ENCODE measurements at places on chromosomes 1 and 21. TPM values are rescaled to one million over a fixed set of nuclear protein-coding genes. Genes with fewer than 3 reads are reported as not detected.

DNA sequence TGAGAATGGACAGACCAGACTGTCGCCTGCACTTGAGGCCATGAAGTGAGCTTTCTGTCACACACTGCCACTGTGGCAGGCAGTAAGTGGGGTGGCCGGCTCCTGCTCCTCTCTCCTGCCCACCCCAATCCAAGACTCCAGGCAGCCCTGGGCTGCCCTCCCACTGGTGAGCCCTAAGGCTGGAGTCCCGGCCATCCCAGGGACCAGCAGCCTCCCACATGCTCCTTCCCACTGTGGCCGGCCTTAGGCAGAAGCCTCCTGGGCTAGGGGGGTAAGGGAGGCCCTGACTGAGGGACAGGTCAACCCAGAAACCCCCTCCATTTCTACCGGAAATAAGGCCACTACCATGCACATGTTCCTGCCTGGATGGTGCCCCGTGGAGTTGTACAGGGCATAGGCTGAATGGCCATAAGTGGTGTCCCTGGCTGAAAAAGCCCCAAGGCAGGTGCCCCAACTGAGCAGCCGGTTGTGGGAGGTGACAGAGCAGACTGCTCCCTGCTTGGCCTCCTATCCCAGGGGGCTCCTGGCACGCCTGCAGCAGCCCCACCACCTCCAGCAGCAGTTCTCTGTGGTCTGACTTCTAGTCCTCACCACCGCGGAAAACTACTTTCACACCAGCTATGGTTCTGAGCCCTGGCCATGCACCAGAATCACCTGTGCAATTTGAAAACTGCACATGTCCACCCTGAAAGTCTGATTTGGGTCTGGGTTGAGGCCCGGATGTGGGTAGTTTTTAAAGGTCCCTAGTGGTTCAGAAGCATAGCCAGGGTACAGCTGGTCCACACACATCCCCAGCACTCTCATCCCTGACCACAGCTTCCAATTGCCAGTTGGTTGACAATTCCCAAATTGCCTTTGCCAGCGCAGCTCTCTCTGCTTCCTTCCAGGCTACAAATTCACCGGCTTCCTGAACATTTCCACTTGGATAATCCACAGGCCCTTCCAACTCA lies 1.6 kb upstream of the ARTN start:
- H3K27ac ChIP-seq = peak overlapping the region; percentile 49
- peaks cover 7% of the 10 kb centered on the region for H3K36me3 ChIP-seq
- peaks cover 11% of the 10 kb centered on the region for H3K4me1 ChIP-seq
- H3K4me3 ChIP-seq = peak overlapping the region; percentile 47

DNA sequence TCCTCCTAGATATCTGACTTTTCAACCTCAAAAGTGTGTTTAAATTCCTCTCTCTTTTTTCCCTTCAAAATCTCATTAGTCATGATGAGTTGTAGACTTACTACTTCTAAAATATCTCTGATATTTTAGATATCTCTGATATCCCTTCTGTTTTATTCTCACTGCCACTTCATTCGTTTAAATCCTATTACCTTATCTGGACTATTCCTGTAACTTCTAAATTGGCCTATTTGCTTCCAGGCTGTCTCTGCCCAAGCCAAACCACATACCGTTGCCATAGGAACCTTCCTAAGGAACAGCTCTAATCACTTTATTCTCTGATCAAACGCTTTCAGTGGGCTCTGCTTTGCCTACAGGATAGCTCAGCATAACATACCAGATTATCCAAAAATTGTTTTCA lies 333.1 kb upstream of the CHRM3 start:
- no peak for DNase-seq
- H3K4me1 ChIP-seq = no peaks in the 10 kb centered on the region
- no peaks in the 10 kb centered on the region for H3K36me3 ChIP-seq
- no peaks in the 10 kb centered on the region for H3K27me3 ChIP-seq
- no peak overlapping the region for H3K4me3 ChIP-seq

GRCh38 chr1:54835131-54835898 lies 34.2 kb upstream of the TTC22 start:
- DNase-seq = no peak
- H3K36me3 ChIP-seq = peaks cover 2% of the 10 kb centered on the region
- H3K27ac ChIP-seq = no peak overlapping the region
- H3K4me3 ChIP-seq = no peak overlapping the region

GRCh38 chr1:84573481-84573966 lies 716 bp downstream of the CTBS start:
- peaks cover 5% of the 10 kb centered on the region for H3K27me3 ChIP-seq
- no peak for DNase-seq
- peaks cover 40% of the 10 kb centered on the region for H3K4me1 ChIP-seq
- peaks cover 6% of the 10 kb centered on the region for H3K36me3 ChIP-seq
- H3K4me3 ChIP-seq = peak overlapping the region; percentile 95

DNA sequence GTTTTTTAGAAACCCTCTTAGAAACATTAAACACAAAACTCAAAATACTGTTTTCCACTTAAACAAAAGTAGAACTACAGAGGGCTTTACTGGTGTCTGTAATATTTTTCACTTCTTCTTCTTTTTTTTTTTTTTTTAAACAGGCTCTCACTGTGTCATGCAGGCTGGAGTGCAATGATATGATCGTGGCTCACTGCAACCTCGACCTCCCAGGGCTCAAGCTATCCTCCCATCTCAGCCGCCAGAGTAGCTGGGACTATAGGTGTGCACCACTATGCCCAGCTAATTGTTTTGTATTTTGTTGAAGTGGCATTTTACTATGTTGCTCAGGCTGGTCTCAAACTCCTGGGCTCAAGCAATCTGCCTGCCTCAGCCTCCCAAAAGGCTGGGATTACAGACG lies 194.8 kb downstream of the DAB1 start:
- H3K27me3 ChIP-seq = no peaks in the 10 kb centered on the region
- H3K4me3 ChIP-seq = no peak overlapping the region
- no peak for DNase-seq
- H3K27ac ChIP-seq = no peak overlapping the region
- no peaks in the 10 kb centered on the region for H3K36me3 ChIP-seq
- no peaks in the 10 kb centered on the region for H3K4me1 ChIP-seq

DNA sequence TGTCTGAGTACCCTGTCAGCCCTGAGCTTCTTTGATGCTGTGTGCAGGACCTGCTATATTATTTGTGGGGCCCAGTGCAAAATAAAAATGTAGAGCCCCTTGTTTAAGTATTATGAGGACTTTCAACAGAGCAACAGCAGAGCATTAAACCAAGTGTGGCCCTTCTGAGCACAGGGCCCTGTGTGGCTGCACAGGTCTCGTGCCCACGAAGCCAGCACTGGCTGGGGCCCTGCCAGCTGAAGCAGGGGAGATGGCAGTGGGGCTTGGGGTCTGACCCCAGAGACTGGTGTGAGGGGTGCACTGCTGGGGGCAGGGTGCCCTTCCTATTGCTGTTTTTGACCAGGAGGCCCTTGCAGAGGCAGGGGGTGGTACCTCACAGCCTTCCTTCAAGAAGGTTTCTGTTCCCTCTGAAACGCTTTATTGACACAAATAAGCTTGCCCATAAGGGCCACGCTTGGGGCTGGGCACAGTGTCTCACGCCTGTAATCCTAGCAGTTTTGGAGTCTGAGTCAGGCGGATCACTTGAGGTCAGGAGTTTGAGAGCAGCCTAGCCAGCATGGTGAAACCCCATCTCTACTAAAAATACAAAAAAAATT lies 2.2 kb upstream of the SEMA4A start:
- H3K4me3 ChIP-seq = peak overlapping the region; percentile 84
- H3K36me3 ChIP-seq = peaks cover 5% of the 10 kb centered on the region
- H3K27me3 ChIP-seq = no peaks in the 10 kb centered on the region

GRCh38 chr1:113813218-113813617 lies 942 bp upstream of the RSBN1 start:
- peaks cover 4% of the 10 kb centered on the region for H3K36me3 ChIP-seq
- no peak overlapping the region for H3K4me3 ChIP-seq
- peaks cover 24% of the 10 kb centered on the region for H3K4me1 ChIP-seq
- no peak for DNase-seq
- no peaks in the 10 kb centered on the region for H3K27me3 ChIP-seq

GRCh38 chr1:4638345-4638729 lies 16.1 kb upstream of the AJAP1 start:
- H3K36me3 ChIP-seq = no peaks in the 10 kb centered on the region
- H3K4me1 ChIP-seq = no peaks in the 10 kb centered on the region

- H3K4me1 ChIP-seq = peaks cover 8% of the 10 kb centered on the region
- H3K4me3 ChIP-seq = no peak overlapping the region
- peaks cover 22% of the 10 kb centered on the region for H3K27me3 ChIP-seq
- H3K36me3 ChIP-seq = peaks cover 2% of the 10 kb centered on the region
- DNase-seq = no peak
These were observed 5.1 kb upstream of the VWA1 start for GRCh38 chr1:1430114-1430982.

DNA sequence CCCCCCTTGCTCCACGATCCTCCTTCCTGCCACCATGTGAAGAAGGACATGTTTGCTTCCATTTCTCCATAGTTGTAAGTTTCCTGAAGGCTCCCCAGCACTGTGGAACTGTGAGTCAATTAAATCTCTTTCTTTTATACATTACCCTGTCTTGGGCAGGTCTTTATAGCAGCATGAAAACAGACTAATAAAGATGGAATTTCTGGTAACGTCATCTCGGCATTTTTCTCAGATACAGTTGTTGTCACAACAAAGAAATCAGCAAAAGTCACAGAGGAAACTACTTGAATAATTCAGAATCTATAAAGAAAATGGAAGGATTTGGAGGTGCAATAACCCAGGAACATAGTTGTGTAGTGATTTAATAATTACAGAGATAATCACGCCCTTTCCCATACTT lies 4.4 kb downstream of the APCS start:
- no peak overlapping the region for H3K4me3 ChIP-seq
- DNase-seq = no peak
- no peaks in the 10 kb centered on the region for H3K4me1 ChIP-seq
- no peak overlapping the region for H3K27ac ChIP-seq
- H3K27me3 ChIP-seq = peaks cover 32% of the 10 kb centered on the region

- DNase-seq = no peak
- H3K27me3 ChIP-seq = peaks cover 80% of the 10 kb centered on the region
- H3K4me1 ChIP-seq = no peaks in the 10 kb centered on the region
- no peak overlapping the region for H3K27ac ChIP-seq
- peaks cover 7% of the 10 kb centered on the region for H3K36me3 ChIP-seq
These were observed 4.5 kb upstream of the NFASC start for GRCh38 chr1:204866051-204866596.

DNA sequence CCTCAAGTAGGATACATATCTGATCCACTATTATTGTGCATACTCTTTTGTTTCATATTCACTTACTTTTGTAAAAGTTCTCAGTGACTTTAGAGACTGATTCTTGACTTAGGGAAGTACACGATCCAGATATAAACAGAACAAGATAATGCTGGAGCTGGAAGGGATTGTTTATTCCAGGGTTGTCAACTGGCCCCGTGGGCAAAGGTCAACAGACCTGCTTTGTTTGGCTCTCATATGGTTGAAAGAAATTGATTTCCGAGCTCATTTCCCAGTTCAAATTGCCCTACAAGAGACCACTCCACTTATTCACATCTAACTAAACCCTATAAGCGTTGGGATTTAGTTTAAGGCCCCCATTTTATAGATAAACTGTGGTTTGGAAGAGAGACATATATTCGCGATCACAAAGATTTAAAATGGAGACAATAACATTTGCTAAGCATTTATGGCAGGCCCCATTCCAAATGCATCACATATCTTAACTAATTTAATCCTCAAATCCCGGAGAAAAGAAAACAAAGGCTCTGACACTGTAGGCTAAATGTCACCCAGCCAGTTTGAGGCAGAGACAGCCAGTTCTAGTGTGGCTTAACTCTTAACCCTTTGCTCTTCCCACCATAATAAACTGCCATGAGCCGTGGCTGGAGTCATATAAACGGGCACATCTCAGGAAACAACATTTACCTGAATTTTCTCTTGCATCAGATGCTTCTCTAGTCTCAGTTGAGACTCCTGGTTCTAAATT lies 20.6 kb downstream of the REG4 start:
- H3K27ac ChIP-seq = no peak overlapping the region
- peaks cover 2% of the 10 kb centered on the region for H3K36me3 ChIP-seq
- peaks cover 44% of the 10 kb centered on the region for H3K27me3 ChIP-seq

The MOB3C gene
- 20.4 TPM for total RNA-seq

The TMCO2 gene
- total RNA-seq = not detected

The SPRR5 gene
- total RNA-seq = not detected
